Stimulated activated CD8-positive, alpha-beta memory T cell treated with anti-CD3 and anti-CD28 coated beads, Interleukin-2, amount 100 ng/mL, for 1 hour (primary cell): ENCODE measurements at places on chromosomes 3 and 15.

GRCh38 chr3:56887402-56888025 is 85.8 kb upstream of the ARHGEF3 start:
- no peak for DNase-seq

- no peak for DNase-seq
These were observed 236.5 kb downstream of the RSL24D1 start for GRCh38 chr15:54960266-54960665.

- no peak for DNase-seq
These were observed 157.6 kb downstream of the UACA start for GRCh38 chr15:70605606-70606410.

DNA sequence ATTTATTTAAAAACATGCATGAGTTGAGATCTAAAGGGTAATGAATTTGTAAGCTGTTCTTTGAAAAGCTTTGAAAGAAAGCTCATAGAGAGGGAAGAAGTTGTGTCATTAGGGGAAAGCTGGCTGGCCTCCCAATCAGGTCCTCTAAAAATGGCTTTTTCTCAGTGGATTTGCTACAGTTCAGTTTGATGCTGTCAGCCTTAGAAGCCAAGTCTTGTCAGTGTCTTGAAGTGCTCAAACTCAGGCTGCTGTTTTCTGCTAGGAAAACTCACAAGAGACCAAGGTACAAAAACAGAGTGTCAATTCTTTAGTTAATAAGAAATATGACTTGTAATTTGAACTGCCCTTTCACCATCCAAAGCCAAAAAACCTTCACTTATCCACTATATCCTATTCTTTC is 243.8 kb downstream of the OTOL1 start:
- no peak for DNase-seq

DNA sequence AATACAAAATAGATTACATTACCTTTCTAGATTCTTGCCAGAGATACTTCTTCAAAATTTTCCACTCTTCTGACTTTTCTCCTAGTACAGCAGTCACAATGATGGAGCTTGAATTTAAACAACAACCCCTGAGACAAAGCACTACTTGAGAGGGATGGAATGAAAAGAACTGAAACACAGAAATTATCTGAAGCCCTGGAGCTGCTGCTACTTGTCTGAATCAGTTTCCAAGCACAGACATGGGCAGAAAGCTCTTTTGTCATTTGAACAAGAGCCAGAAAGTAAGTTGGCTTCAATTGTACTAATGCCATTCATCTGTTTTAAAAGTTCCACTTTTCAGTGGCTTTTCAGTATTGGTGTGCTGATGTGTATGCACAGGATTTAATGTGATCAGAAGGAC is 718.5 kb upstream of the ARPP21 start:
- DNase-seq = no peak

DNA sequence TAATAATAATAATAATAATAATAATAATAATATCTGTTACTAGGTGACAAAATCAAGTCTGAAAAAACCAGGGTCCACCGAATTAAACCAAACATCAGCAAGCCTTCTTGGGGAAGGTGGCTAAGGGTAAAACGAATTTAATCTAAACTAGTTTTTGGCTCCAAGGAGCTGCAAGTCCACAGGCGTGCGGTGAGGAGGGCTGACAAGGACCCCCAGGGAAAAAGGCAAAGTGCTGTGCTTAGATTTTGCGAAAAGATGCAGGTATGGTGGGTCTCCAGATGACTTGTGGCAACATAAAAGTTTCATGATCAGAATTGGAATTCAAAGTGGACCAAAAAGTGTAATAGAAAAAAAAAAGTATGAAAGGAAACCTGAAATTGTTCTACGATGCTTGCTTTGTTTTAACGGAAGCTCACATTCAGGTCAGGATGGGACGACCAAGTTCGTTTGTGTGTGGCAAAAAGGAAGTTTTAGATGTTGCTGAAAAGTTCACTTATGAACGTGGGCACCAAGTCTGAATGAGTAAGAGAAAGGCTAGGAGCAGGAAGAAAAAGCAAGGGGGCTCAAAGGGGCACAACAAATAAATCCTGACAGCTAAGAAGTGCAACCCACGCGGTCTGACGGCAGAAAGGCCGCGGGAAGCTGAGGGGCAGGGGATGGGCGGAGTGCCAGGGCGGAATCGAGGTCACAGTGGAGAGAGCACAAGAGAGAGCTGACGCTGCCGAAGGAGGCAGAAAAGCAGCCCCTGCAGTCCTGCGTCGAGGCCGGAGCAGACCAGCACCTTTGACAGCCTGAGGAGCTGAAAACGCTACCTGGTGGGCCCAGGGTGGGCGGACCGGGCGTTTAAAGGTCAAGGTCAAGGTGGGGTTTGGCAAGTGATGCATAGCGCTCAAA is 1.1 kb downstream of the WDR82 start:
- DNase-seq = peak; percentile 44

DNA sequence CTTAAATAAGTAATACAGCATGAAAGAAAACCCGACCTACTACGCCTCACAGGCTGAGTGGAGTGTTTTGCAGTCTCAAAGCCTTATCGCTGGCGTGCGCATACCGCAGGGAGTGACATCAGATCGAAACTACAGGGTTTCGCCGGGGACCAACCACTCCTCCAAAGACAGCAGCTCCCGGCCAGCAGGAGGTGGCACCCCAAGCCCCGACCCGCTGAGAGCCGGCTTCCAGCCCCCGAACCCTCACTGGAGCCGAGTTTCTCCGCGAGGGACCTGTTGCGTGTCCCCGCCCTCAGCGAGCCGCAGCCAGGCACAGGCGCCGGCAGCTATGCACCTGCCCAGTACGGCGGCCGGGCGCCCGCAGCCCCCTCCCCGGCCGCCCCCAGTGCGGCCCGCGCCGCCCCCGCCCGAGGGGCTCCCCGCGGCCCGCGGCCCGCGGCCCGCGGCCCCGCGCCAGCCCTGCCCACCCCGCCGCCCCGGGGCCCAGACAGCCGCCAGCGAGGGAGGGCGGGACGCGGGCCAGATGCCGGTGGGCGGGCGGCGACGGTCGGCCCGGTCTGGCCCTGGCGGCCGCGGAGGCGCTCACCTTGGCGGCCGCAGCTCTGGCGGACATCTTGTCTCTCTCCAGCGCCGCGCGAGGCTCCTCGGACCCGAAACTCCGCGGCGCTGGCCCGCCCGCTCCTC is 710 bp downstream of the TJP1 start:
- no peak for DNase-seq

GRCh38 chr3:64399205-64399800 is 174.0 kb upstream of the PRICKLE2 start:
- DNase-seq = no peak

- no peak for DNase-seq
These were observed 76.3 kb upstream of the ARHGEF3 start for GRCh38 chr3:56878074-56878473.

GRCh38 chr3:109155828-109156227 is 19.3 kb downstream of the C3orf85 start:
- no peak for DNase-seq

DNA sequence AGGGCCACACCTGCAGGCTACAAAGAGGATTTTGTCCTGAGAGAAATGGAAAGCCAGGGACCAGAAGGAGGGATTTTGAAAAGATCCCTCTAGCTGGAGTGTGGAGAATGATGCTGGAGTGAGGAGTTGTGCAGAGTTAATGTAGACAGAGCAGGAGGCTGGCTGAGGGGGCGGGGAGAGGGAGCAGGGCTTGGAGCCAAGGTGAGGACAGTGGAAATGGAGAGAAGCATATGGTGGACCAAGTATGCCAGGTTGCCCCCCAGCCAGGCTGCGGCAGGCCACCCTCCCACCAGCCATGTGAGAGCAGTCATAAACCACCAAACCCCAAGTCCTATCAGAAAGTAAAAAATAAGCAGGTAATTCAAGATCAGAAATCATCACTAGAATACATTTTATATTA is 14.7 kb downstream of the RARRES1 start:
- no peak for DNase-seq

GRCh38 chr3:179840985-179841384 is 188.1 kb downstream of the USP13 start:
- DNase-seq = no peak

GRCh38 chr3:106168962-106169750 is 300.3 kb upstream of the CBLB start:
- no peak for DNase-seq

DNA sequence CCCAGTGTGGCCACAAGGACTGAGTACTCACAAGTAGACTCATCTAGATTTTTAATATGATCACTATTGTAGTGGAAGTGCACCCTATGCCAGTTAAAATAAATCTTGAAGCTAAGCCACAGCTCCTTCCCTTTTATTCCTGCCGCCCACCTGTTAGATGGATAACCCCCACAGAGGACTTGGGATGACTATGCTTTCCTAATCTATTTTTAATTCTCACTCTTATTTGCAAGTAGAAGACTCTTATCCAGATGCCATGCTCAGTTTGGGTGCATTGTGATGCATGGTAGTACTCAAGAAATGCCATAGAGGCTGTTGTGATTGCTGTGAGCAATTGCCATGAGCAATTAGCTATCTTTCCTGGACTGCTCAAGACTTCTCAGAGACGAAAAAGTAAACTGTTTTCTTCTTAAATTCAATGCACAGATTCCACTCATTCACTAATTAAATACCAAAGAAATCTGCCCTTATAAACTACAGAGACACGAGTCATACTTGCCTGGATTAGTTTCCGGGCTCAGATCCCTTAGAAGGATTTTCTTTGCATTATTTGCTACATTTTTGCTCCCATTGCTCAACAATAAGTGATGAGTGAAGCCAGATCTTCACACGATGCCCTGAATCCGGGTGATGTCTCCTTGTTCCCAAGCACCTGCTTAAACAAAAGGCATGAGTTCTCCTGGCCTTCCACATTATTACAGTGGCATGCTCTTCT is 472.1 kb downstream of the SOX2 start:
- DNase-seq = no peak

DNA sequence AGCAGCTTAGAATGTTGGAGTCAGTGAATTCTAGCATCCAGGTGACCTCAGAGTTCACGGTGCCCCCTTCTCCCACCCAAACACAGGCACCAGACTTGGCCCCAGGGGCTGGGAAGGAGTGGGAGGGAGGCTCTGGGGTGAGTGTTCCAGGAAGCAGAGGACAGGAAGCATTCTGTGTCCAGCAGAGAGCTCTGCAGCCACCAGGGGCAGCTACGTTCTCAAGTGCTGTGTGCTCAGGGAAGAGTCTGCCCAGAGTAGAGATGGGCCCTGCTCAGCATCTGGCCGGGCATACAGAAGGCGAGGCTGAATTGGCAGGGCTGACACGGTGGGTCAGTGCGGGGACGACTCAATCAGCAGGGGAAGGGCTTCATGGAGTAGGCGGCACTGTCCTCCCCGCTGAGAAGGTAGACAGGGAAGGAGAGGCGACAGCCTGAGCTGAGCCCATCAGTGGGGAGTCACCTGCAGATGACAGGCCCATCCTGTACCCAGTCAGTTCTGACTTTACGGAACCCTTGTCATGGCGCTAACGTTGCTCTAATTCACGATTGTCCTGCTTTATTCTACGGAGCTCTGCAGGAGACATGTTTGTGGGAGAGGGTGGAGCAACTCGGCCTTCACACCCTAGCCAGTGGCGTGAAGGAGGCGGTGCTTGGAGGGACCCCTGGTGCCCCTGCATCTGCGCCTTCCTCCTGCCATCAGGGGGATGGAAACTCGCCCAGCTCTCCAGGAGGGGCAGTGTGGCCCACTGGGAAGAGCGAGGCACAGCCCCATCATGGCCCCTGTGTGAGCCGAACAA is 82.2 kb downstream of the C3orf70 start:
- no peak for DNase-seq

DNA sequence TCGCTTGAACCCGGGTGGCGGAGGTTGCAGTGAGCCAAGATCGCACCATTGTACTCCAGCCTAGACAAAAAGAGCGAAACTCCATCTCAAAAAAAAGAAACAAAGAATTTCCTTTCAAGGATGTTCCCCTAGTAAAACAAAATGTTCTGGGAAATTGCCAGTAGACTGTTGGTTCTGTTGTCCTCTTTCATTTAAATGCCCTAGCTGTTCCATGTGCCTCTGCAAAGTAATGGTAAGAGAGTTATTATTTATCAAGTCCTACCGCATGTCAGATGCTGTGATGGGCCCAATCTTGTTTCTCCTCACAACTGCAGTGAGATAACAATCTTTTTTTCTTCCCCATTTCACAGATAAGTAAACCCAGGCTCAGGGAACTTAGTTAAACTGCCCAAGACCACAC is 254.3 kb upstream of the TPM1 start:
- no peak for DNase-seq

- DNase-seq = no peak
These were observed 583.8 kb upstream of the NAALADL2 start for GRCh38 chr3:174275336-174275735.

DNA sequence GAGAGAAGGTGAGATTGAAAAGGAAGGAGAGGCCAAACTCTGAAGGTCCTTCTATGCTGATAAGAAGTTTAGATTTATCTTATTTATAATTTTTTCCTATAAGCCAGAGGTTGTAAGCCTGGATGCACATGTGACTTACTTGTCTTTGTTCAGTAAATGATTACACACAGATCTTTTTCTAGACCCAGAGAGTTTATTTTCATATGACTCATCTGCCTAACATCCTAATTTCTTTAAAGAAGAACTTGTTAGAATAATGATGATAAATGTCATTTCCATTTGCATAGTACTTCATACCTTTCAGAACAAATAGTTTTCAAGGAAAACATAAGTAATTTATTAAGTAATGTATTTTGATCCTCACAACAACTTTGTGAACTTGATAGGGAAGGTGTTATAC is 434.8 kb upstream of the DPH6 start:
- no peak for DNase-seq

- DNase-seq = no peak
These were observed 84.9 kb downstream of the TRIM42 start for GRCh38 chr3:140762746-140763145.

- no peak for DNase-seq
These were observed 96.1 kb upstream of the ICE2 start for GRCh38 chr15:60574801-60575631.

- DNase-seq = no peak
These were observed 54.5 kb upstream of the FNDC3B start for GRCh38 chr3:171984883-171985282.

DNA sequence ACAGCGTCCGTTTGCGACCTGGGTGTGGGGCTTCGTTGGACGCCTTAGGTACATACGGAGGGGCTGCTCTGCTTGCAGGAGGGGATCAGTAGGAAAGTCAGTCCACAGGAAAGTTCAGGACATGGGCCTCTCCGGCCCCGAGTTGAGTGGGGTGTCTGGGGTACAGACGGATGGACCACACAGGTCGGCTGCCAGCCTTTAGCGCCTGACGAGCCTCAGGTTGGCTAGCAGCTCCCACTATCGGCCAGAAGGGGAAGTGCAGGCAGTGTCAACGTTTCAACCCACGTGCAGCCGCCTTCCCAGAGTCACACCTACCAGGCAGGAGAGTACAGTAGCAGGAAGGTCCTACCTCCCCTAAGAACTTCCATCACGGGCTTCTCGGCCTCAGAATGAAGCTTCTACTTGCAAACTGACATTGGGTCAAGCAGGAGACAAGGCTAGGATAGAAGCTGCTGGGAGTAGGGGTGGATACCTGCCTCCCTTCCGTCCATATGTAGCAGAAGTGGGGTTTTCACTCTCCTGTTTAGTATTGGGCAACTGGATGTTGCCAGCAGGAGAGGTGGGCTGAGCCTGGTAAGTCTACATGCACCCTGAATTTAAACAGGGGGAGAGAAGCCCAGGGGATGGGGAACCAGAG is 1.8 kb upstream of the SCN5A start:
- peak; percentile 31 for DNase-seq

GRCh38 chr3:7015683-7016440 is 154.9 kb downstream of the GRM7 start:
- DNase-seq = no peak

- DNase-seq = no peak
These were observed 323.7 kb upstream of the AGTR1 start for GRCh38 chr3:148373961-148374360.

GRCh38 chr3:80051602-80051962 is 283.8 kb upstream of the ROBO1 start:
- no peak for DNase-seq

GRCh38 chr15:71505962-71506361 is 304.4 kb upstream of the NR2E3 start:
- DNase-seq = no peak
